ENCODE measurements at places on chromosomes 3 and 15. TPM values are rescaled to one million over a fixed set of nuclear protein-coding genes. Genes with fewer than 3 reads are reported as not detected.

GRCh38 chr15:61196711-61197586, 32.2 kb downstream of the RORA start:
- no peak for DNase-seq

The TICRR gene
- total RNA-seq: 2.4 TPM

GRCh38 chr3:189630767-189631372, 319 bp upstream of the TP63 start:
- peak; percentile 5 for DNase-seq

The P3H2 gene
- total RNA-seq: 37.7 TPM

DNA sequence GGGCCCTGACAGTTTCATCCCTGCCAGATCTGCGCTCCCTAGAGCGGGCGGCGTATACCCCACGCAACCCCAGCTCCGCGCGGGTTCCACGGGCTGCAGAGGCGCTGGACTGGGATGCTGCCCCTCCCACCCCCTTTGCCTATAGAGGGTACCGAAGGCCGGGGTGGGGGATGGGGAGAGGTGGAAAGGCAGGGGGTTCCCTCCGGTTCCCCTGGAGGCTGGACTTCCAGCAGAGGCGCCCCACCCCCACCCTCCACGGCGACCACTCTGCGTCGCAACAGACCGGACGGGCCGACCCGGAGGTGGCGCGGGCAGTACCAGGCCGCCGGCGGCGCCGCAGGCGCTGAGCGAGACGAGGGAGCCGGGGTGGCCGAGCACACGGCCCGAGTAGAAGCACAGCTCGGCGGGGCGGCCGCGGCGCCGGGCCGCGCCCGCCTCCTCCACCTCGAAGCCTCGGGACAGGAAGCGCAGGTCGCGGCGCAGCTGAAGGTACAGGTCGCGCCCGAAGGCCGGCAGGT, 995 bp downstream of the ADAMTS17 start:
- DNase-seq: no peak

DNA sequence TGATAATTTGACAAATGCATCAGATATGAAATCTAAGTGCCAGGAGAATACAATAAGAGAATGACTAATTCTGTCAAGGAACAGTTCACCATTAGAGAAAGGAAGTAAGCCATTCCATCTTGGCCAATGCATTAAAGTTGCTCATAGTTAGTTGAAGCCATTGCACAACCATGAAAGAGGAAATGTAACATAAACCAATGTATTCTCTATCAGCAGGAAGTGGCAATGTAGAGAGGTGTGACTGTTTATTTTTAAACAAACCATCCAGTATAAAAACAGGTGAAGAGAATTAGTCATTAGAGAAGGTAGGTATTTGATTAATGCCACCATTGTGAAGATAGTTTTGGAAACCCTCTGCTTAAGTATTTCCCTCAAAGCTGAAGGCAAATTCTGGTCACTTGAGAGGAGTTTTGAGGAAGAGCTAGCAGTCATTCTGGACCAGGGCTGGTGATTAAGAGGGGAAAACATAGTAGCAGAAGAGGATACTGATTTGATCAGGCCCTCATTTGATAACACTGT, 10.7 kb upstream of the ANXA2 start:
- no peak for DNase-seq

GRCh38 chr3:120064641-120065040, 29.6 kb downstream of the GSK3B start:
- no peak for DNase-seq

The MEGF11 gene
- 0.30 TPM for total RNA-seq

The SLC28A1 gene
- total RNA-seq: not detected

DNA sequence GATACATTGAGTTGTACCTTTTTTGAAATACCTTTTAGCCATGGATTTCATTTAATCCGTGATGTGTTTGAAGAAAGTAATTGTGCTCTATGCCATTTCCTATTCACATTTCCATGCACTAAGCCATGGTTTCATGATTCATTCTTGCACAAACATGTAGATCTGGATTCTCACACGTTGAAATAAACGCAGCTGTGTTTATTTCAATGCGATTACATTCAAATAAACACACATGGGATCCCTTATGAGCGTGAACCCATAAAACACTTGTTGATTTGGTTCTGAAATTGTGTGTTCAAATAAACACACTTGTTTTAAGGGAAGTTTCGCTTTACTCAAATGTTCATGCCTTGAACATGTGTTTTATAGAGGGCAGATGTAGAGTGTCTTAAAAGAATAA, 39.2 kb downstream of the BBX start:
- DNase-seq: no peak

GRCh38 chr3:146589899-146590508, 15.1 kb downstream of the PLSCR5 start:
- no peak for DNase-seq

The PLA2G4D gene
- 4.8 TPM for total RNA-seq

The TGM5 gene
- total RNA-seq: 4.1 TPM

The GASK1A gene
- 16.5 TPM for total RNA-seq

DNA sequence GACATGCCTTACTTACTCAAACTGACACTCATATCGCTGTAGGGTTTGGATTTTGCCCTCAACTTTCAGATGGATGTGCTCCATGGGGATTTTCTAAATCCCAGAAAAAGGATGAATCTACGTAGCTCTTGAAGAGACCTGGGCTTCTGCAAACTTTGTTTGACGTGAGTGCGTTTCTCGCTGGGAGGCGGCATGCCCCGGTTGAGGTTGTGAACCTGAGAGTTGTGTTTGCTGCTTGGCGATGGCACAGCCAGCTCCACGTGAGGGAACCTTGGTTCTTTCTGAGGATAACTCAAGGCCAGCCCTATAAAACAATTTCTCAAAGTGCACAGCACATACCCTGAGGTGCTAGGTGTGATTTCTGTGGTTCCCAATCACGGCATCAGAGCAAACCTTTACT, 209.5 kb downstream of the ADAMTS17 start:
- no peak for DNase-seq

- no peak for DNase-seq
Observed at GRCh38 chr3:142850395-142851023, 38.4 kb downstream of the PCOLCE2 start.

DNA sequence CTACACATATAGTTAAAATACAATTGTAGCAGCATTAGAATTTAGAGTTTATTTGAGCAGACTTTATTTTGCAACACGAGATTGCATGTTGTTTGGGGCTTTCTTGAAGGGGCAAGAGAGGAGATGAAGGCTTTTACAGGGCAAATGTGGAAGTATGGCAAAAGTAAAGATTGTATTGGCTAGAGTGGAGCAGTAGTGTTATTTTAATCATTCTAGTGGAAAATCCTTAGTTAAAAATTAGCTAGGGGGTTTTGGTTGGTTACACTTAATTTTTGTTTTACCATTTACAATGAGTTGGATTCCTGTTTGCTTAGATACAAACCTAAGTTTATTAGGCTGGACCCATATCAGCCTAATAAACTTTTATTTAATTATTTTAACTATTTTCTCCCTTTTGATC, 4.6 kb downstream of the OR5H15 start:
- DNase-seq: no peak

DNA sequence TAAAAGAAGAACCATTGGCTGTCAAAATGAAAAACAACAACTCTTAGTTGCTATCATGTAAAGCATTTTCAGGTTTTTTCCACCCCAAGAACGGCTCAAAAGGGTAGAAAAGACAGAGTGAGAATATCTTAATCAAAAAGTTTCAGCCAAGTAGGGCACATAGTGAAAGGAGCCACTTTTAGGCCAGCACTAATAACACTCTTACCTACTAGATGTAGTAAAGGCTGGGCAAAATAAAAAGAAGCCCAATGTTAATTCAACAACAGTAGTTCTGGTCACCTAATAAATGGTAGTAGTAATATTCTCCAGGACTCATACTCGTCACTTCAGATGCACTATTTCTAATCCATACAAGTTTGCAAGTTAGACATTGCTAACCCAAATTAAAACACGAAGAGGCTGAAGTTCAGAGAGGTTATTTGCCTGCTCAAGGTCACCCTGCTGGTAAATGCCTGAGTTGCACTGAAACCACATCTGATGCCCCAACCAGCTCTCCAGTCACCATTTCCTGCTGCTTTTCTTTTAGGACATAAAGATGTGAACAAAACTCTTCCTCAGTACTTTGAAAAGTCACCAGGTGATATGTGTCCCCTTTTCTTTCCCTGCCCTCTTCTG, 7.5 kb downstream of the GOLIM4 start:
- DNase-seq: no peak

- no peak for DNase-seq
Observed at GRCh38 chr3:17194116-17194515, 309.4 kb downstream of the PLCL2 start.

- no peak for DNase-seq
Observed at GRCh38 chr3:54213907-54214306, 91.6 kb downstream of the CACNA2D3 start.

DNA sequence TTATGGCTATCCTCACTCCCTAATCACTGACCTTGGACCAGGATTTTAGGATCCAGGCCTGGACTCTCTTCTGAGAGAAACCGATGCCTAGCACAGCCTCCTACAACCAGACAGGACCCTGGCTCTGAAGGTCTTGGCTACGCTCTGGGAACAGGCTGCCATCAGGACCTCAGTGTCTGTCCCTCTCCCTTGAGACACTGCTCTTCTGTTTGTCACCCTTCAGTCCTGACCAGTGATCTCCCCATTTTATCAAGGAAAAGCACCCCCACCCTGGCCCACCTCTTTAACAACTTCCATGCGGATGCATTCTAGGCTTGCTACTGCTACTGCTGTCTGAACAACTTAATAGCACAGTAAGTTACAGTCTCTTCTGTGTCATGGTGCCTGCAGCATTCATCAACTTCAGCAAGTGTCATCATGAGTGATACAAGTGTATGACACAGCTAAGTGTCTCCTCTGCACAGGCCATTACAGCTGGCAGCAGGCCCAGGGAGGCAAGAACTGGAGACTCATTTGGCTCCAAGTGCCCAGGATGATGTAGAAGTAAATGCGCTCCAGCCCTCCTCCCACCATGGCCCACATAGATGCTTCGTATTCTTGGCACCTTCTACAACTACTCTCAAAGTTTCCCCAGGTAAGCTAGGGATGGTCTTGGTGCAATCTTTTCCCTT, 302.4 kb downstream of the EPHB1 start:
- no peak for DNase-seq

- DNase-seq: no peak
Observed at GRCh38 chr15:83838763-83839162, 184.8 kb downstream of the ADAMTSL3 start.

DNA sequence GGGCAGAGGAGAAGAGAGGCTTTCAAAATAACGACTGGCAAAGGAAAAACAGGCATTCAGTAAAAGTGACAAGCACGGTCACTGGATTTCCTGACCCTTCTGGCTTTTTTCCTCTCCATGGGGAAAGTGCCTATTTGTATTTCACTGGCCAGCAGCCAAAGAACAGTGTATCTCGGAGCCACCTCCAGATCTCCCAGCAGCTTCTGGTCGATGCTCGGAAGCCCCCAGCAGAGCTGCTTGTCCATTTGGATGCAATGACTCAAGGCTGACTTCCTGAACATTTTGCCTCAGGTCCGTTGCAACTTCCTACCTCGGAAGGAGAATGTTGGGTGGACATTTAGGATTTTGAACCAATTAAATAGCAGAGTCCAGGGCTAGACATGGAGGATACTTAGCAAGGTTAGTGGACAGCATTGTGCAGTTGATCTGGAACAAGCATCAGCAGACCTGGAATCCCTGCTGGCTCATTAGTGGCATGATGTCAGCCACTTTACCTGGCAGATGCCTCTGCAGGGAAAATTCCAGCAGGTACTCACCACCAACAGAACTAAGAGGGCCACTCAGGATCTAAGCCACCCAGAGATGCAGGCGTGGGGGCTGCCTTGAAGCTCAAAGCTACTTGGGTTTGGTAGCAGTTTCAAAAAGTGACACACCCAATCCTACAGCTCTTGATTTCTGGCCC, 1.1 kb downstream of the FAM107A start:
- DNase-seq: peak; percentile 14

DNA sequence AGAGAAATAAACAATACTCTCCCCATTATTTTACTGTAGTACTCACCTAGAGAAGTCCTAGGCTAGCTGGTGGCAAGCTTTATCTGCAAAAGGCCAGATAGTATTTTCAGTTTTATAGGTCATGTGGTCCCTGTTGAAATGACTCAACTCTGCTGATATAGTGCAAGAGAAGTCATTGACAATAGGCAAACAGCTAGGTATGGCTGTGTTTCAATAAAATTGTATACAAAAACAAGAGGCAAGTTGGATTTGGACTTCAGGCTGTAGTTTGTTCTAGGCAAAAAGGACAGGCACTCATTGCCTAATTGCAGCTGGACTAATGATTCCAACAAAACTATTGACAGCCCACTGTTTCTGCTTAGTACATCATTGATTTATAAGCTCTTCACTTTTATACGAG, 328.0 kb upstream of the PDZRN3 start:
- no peak for DNase-seq

DNA sequence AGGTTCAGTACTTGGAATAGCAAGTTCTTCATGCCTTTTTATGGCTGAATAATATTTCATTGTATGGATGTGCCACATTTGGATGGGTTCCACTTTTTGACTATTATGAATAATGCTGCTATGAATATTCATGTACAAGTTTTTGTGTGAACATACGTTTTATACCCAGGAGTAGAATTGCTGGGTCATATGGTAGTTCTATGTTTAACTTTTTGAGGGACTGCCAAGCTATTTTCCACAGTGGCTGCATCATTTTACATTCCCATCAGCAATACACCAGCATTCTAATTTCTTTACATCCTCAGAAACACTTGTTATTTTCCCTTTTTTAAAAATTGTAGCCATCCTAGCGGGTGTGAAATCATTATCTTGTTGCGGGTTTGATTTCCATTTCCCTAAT, 76.0 kb upstream of the PRR20G start:
- no peak for DNase-seq

DNA sequence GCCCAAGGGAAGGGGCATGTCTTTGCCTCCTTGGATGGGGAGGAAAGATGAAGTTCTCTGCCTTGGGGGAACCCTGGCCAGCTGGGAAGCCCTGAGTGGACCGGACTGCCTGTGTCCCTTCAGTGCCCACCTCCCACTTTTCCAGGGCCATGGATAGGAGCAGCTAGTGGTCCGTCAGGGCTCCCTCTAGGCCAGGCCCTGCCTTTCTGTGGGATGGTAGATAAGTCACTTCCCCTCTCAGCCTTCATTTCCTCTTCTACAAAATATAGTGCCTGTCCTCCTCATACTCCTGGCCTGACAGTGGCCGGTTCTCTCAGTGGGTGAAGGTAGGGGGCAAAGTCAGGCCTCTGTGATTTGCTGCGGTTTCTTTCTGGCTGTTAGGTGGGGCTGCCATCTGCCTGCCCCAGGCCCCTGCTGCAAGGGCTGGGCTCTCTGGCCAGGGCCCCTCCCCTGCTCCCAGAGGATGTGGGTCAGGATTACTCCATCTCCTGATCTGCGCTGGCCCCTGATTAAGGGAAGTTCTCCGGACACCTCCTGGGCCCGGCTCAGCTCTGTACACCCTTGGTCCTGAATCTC, 1.4 kb downstream of the PLEKHO2 start:
- DNase-seq: no peak

The SNUPN gene
- total RNA-seq: 18.9 TPM

GRCh38 chr15:40353697-40354096, 2.9 kb downstream of the PHGR1 start:
- DNase-seq: no peak

The VPS18 gene
- total RNA-seq: 12.5 TPM

GRCh38 chr3:158769952-158770740, 31.7 kb upstream of the MFSD1 start:
- no peak for DNase-seq

The GABRB3 gene
- 1.8 TPM for total RNA-seq

The CPNE9 gene
- total RNA-seq: 0.39 TPM

GRCh38 chr3:114451051-114451451, 157.2 kb downstream of the TIGIT start:
- no peak for DNase-seq

Data from skin of body (tissue), 3 donors.